T-helper 17 cell (primary cell): ENCODE measurements at places on chromosomes 7 and 10. TPM values are rescaled to one million over a fixed set of nuclear protein-coding genes. Genes with fewer than 3 reads are reported as not detected.

The MACROH2A2 gene
- total RNA-seq, result 4.9 TPM

- DNase-seq, result no peak
Measured at GRCh38 chr7:28660132-28660531, 247.8 kb downstream of the CREB5 start.

DNA sequence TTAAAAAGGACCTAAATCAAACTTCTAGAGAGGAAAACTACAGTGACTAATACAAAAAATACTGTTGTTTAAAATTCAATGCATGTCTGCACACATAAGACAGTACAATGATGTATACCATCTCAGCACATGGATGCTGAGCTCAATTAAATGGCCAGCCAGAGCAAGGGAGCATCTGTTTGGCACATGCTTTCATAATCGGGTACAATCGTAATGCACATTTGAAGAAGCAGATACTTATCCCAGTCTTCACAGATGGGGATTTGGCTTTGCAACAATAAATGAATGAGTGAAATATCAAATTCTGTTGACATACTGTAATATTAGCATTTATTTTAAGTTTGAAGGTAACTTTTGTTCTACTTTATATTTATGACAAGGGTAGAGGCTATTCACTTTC is 187.8 kb downstream of the CRPPA start:
- DNase-seq, result no peak

DNA sequence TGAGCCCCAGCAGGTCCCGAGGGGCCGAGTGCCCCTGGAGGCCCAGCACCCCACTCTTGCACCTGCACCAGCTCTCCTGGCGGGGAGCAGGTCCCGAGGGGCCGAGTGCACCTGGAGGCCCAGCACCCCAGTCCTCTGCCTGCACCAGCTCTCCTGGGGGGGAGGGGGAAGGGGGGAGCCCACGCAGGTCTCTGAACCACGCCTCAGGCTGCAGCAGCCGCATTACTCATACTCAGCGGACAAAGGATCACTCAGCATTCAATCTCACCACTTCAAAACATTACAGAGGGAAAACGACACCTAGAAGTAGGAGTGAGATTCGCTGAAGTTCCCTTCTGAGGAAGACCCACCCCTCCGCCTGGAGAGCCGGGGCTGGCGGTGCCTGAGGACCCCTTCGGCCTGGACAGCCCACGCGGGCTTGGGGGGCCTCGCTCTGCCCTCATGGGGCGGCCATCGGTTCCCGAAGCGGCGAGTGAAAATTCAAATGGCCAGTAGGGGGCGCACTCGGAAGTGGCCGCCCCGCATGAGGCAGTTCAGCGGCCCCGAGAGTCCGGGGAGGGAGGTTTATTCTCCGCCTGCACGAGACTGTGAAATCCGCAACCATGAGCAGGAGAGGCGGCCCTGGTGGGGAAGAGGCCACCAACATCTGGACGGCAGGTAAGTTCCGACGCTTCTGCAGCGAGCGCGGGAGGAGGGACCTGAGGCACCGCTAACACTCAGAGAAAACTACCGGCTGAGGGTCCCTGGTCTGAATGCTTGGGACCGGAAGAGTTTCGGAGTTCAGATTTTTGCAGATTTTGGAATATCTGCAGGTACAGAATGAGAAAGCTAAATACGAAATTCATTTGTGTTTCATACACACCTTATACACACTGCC is 1.1 kb upstream of the GPER1 start:
- peak; percentile 51 for DNase-seq

DNA sequence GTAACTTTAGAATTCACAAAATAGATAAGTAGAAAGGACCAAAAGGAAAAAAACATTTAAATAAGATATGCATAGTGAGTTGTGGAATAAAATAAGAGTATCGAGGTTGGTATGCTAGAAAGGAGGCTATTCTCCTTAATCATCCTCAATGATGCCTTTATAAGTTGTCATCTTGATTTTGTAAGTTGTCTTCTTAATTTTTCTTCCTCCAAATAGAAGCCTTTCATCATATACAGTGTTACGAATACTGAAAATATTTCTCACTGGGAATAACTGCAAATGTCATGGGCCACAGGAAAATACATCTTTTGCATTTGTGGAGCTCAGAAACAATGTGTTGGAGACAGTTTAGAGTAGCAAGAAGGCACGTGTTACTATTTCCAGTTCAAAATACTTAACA is 31.5 kb upstream of the PRTFDC1 start:
- DNase-seq, result no peak
